D721Med (cell line): ENCODE measurements at places on chromosomes 1 and 21.

DNA sequence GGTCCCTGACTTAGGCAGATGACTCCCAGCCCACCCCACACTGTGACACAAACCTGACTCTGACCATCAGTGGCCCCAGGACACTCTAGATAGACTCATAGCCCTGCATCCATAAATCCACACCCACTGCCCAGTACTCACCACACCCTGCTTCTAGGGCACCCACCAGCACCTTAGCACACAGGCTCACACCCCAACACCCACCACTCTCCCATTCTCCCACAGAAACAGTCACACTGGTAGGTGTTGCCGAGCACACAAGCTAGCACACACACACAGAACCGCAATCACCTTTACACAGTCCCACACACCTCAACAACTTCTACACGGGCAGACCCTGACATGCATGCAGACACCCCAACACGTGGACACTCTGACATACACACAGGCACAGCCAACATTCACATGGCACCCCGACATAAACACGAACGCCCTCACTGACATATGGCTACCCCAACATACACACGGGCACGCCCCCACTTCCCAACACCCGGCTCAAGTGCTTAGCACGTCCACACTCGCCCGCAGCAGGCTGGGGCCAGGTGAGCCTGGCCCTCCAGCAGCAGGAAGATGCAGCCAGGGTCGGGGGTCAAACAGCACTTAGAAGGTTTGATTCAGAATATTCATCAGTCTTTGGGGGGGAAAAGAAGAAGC lies 105.5 kb upstream of the TARDBP start:
- DNase-seq = no peak

GRCh38 chr1:193069748-193070385 lies 10.5 kb downstream of the RO60 start:
- DNase-seq = no peak

DNA sequence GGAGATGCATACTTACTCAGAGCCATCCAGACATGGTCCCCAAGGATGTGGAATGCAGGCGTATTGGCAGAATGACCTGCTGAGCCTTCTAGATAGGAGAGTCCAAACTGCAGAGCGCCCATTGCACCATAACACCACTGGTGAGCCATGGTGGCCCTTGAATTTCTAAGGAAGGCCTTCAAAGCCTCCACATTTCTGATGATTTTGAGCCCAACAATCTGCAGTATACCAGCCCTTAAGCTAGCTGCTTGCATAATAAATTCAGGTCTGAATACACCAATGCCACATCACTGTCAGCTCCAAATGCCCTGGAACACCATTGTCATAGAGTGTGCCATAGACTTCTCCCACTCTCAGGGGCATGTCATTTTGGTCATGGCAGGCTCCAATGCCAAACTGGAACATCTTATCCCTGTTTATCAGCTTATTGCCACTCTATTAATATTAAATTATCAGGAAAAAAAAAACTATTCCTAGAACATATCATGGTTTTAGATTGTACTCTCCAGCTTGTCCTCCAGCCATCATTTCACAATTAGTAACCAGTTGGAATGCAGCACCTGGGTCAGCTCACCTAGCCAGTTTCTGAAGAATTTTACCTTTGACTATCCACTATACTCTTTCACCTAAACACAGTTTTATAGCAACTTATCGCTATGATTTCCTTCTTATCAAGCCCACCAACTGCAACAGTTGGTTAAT lies 26.9 kb downstream of the NPHS2 start:
- DNase-seq = no peak

DNA sequence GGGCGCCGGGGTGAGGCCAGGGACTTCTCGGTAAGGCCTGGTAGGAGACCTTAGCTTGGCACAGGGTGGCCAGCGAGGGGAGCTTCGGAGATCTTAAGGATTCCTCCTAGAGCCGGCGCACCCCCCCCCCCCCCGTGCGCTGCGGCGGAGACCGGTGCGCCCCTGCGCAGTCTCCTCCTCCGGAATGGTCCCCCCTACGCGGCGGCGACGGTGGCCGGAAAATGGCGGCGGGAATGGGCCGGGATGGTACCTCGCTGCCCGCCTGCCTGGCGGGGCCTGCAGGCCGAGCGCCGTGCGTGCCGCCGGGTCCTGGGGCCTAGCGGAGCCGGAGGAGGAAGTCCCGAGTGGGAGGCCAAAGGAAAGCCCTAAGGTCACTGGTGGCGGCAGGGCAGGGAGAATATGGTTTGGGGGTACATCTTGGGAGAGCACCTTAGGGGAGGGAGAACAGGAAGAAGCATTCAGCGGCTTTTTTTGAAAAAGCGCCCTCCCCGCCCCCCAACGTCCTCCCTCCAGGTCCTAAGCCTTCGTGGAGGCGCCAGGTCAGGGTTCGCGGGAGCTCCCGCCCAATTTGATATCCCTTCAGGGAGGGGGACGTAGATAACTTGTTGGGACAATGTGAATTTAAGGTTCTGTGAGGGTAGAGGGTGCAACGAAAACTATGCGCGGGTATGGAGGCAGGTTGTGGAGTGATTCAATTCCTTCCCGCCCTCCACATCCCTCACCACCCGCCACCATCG lies 429 bp downstream of the SRRM1 start:
- no peak for DNase-seq

DNA sequence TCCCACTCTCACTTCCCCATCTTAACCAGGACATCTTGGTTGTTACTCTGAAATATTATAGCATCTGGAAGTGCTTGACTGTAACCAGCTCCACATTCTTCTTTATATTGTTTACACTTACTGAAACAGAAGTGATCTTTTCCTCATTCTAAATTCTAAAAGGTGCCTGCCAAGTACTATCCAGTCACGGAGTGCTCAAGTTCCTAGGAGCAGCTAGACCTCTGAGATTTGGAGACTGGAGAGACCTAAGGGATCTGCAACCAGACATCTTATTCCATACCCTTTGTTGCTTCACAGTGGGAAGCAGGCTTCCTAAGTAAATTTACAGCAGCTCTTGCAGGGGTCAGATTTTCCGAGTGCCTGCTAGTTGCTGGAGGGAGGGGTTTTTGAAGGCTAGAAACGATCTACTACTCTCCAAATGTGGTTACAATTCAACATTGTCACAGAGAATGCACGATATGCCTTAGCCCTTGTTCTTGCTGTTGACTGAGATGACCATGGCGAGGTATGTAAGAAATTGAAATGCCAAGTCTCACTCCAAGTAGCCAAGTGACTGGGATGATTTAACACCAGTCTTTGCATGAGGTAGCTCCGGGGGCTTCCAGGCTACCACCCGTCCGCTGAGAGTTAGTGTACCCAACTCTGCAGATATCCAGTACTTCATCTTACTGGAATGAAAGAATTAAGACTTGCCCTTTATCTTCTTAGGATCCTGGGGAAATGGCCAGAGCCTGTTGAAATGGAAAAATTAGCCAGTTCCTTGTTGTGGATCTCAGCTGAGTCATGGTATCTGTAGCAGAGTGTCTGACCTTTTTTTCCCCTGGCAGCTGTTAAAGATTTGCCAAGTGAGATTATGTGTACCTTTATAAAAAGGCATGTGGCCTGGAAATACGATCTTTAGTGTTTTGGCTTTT lies 150.8 kb downstream of the MAST2 start:
- no peak for DNase-seq

DNA sequence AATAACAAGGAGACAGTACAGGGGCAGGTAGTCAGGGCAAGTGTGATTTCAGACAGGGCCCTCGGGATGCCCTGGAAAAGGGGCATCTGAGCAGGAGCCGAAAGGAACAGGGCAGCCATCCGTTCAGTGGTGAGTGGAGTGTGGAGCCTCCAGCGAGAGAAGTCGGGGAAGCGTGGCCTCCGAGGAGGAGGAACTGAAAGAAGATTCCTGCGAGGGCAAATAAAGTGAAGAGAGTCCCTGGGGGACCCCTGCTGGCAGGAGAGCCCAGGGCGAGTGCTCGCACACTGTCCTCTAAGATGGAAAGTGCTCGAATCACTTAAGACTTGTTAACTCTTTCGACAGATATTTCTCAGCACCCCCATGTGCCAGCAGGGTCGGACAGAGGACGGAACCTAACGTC lies 3.5 kb upstream of the UTS2 start:
- DNase-seq = no peak
